ENCODE measurements at places on chromosomes 1 and 21.

- DNase-seq = no peak
Observed at GRCh38 chr1:24159366-24159765, 16.4 kb upstream of the IL22RA1 start.

DNA sequence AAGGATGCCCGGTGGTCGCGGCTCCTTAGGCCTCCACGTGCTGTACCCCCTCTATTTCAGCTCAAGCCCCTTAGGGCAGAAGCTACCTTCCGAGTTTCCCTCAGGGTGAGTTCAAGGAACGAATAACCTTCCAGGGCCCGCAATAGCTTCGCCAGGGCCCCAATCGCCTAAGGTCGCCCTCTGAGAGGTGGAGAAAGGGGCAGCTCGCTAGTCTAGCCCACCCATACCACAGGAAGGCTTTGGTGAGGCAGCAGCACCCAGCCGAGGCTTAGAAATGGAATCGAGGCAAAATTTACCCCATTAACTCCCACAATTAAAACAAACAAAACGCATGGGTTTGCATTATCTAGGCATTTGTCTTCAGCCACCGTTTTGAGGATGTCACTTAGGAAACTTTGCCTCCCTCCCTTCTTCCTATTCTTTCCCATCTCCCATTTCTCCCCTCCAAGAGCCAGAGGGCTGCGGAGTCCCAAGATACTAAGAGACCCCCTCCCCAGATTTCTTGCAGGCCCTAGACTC lies 954 bp downstream of the WNT2B start:
- no peak for DNase-seq

DNA sequence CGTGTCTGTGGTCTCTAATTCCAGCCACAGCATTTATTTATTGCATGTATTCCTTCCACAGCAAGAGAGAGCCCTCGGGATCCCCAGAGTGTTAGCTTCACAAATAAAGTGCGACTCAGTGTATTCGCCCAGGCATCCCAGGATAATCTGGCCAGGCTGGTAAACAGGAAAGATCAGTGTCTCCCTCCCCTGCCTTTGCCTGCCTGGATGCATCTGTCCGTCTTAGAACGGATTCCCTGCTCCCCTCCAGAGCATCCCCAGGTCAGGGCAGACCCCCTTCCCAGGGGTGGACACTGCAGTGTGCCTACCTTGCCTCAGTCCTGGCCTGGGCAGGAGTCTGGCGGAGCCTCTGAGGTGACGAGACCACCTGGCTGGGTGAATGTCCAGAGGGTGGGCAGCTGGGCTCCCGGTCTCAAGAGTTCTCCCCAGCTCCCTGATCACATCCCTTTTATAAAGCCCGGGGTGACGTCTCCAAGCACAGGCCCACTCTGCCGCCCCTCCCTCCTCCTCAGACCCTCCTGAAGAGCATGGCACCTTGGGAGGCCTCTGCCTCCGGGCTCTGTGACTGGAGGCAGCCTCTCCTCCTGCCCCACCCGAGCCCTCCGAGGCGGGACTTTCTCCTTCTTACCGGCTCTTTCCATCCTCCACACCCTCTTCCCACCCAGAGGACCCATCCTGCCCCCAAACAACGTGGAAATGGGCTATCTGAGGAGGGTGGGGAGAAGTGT lies at the start of gene KISS1:
Gene KISS1 (minus strand): TSS at position 424 of the 728 bp plus-strand sequence. CDS start 3,615 bp downstream, outside the sequence.
- no peak for DNase-seq

GRCh38 chr21:45220071-45220481 lies 67.6 kb downstream of the POFUT2 start:
- no peak for DNase-seq

GRCh38 chr21:15868940-15869339 lies 139.2 kb downstream of the USP25 start:
- no peak for DNase-seq
